ENCODE measurements at places on chromosomes 5 and 9. TPM values are rescaled to one million over a fixed set of nuclear protein-coding genes. Genes with fewer than 3 reads are reported as not detected.

BARHL1 gene
- not detected for total RNA-seq

IFNW1 gene
- not detected for total RNA-seq

PCDHB4 gene
- total RNA-seq: 0.06 TPM

PCDHA4 gene
- total RNA-seq: 1.5 TPM

PDE6A gene
- 0.13 TPM for total RNA-seq

C9orf50 gene
- total RNA-seq: not detected

Measured in A549 treated with CORT108297 at 1 μM for 4 hours (cell line).